ENCODE measurements at places on chromosomes 2 and 18. TPM values are rescaled to one million over a fixed set of nuclear protein-coding genes. Genes with fewer than 3 reads are reported as not detected.

SPEG gene
- not detected for total RNA-seq

ACVR1C gene
- total RNA-seq: under 0.01 TPM

TXNDC9 gene
- 65.5 TPM for total RNA-seq

ARHGAP25 gene
- total RNA-seq: 11.9 TPM

KIF1A gene
- total RNA-seq: under 0.01 TPM

GPBAR1 gene
- 0.13 TPM for total RNA-seq

RANBP2 gene
- 53.1 TPM for total RNA-seq

SLC5A7 gene
- total RNA-seq: not detected

FBXO15 gene
- 0.13 TPM for total RNA-seq

CDH19 gene
- under 0.01 TPM for total RNA-seq

GCKR gene
- 0.13 TPM for total RNA-seq

CCDC141 gene
- total RNA-seq: 1.5 TPM

ZSWIM2 gene
- under 0.01 TPM for total RNA-seq

DSG4 gene
- not detected for total RNA-seq

NDC80 gene
- 6.8 TPM for total RNA-seq

MC5R gene
- total RNA-seq: not detected

SPC25 gene
- total RNA-seq: 1.4 TPM

All from dermis microvascular lymphatic vessel endothelial cell (primary cell).